ENCODE measurements at places on chromosomes 2 and 18.
A peak's percentile ranks its signal among the peaks of the same experiment; 100 is the strongest.

DNA sequence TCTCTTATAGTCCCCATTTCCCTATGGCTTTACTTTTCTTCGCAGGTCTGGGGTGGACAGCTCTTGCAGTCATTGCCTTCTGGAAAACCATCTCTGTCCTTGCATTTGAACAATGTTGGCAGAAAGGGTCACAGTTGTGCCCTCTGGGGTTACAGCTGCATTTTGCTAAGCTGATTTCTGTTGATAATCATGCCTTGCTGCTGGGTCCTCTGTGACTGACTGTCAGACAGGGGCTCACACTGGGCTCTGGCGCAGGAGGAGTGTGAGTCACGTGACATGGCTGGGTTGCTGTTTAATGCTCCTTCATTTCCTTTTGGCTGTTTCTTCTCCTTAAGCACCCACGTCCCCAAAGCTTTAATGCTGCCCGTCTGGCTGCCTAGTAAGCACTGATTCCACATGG is 196.6 kb upstream of the LHCGR start:
- no peaks in the 10 kb centered on the region for H3K27me3 ChIP-seq
- no peak overlapping the region for H3K27ac ChIP-seq
- DNase-seq: no peak
- no peaks in the 10 kb centered on the region for H3K36me3 ChIP-seq
- no peak overlapping the region for H3K4me3 ChIP-seq

DNA sequence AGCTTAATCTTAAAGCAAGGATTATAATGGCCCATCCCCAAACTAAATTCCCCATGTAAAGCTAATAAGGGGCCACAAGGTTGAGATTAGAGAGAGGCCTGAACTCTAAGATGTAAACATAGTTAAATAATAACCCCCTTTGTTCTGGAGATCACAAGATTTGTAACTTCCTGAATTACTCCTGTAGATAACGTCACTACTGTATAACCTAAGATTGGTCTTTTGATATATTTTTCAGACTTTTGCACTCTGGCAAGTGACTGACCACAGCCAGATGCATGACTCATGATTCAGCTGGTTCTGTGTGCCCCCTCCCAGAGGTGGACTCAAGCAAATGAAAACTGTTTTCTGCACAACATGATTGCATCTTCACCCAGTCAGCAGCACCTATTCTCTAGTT is 686.0 kb upstream of the DDX18 start:
- H3K36me3 ChIP-seq: no peaks in the 10 kb centered on the region
- H3K4me1 ChIP-seq: no peaks in the 10 kb centered on the region
- no peaks in the 10 kb centered on the region for H3K27me3 ChIP-seq
- DNase-seq: no peak

GRCh38 chr2:30865892-30866681 is 58.8 kb upstream of the CAPN13 start:
- no peaks in the 10 kb centered on the region for H3K4me1 ChIP-seq
- DNase-seq: no peak
- no peaks in the 10 kb centered on the region for H3K36me3 ChIP-seq
- H3K4me3 ChIP-seq: no peak overlapping the region

GRCh38 chr2:64212801-64213321 is 68.6 kb upstream of the PELI1 start:
- H3K27ac ChIP-seq: no peak overlapping the region
- H3K4me1 ChIP-seq: no peaks in the 10 kb centered on the region
- H3K36me3 ChIP-seq: no peaks in the 10 kb centered on the region
- H3K4me3 ChIP-seq: no peak overlapping the region
- DNase-seq: no peak
- H3K27me3 ChIP-seq: no peaks in the 10 kb centered on the region

DNA sequence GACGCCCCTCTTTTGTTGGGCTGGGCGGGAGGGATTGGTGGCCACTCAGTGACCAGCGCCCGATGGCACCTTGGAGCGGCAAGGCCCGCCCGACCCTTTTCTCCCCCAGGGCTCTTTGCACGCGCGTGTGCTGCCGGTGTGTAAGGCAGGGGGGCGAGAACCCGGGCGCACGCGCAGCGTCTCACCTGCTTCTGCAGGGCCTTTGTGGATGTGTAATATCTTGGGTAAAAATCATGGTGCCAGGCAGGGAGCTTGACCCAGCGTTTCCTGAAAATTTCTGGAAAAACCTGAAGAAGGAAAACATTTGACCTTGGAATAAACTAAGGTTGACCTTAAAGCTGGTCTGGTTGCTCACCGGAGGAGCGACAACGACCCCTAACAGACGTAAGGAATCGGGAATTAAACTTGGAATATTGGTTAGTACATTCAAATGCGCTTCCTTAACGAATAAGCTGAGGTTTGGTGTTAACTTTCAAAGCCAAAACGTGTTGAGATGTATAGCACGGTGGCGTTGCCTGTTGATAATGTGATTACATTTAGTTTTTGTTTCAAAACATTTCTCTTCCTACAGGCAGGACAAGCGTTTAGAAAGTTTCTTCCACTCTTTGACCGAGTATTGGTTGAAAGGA is 438 bp downstream of the HSPE1 start:
- no peak for DNase-seq
- H3K36me3 ChIP-seq: no peaks in the 10 kb centered on the region
- H3K4me3 ChIP-seq: peak overlapping the region; percentile 80
- no peaks in the 10 kb centered on the region for H3K27me3 ChIP-seq
